ENCODE measurements at places on chromosomes 5 and 9. TPM values are rescaled to one million over a fixed set of nuclear protein-coding genes. Genes with fewer than 3 reads are reported as not detected.

The RNF208 gene
- 0.91 TPM for total RNA-seq

The PCDHGA9 gene
- total RNA-seq, result 0.19 TPM

The BNC2 gene
- not detected for total RNA-seq

The NIM1K gene
- total RNA-seq, result 0.26 TPM

The ZDHHC11B gene
- 2.3 TPM for total RNA-seq

The IFNA2 gene
- total RNA-seq, result not detected

- DNase-seq, result no peak
Observed at GRCh38 chr5:33227247-33227646, 213.5 kb upstream of the TARS1 start.

- DNase-seq, result peak; percentile 67
Observed at GRCh38 chr9:85741095-85741874, 469 bp downstream of the AGTPBP1 start.

GRCh38 chr5:67353500-67354450, 157.2 kb upstream of the CD180 start:
- no peak for DNase-seq

DNA sequence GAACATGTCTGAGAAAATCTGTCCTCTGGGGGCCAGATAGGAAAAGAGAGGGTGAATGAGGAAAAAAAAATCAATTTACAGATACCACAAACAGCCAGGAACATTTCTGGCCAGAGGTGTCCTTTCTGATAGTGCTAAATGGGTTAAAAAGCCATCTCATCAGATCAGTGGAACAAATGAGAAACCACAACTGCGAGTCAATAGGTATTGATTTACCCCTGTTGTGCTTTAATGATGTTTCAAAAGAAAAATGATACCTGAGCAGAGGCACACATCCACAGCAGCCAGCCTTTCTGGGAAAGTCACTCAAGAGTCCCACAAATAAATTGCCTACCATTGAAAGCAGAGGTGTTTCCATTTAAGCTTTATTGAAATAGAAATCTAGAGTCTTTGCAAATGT, 79.3 kb upstream of the PTGER4 start:
- DNase-seq, result no peak

DNA sequence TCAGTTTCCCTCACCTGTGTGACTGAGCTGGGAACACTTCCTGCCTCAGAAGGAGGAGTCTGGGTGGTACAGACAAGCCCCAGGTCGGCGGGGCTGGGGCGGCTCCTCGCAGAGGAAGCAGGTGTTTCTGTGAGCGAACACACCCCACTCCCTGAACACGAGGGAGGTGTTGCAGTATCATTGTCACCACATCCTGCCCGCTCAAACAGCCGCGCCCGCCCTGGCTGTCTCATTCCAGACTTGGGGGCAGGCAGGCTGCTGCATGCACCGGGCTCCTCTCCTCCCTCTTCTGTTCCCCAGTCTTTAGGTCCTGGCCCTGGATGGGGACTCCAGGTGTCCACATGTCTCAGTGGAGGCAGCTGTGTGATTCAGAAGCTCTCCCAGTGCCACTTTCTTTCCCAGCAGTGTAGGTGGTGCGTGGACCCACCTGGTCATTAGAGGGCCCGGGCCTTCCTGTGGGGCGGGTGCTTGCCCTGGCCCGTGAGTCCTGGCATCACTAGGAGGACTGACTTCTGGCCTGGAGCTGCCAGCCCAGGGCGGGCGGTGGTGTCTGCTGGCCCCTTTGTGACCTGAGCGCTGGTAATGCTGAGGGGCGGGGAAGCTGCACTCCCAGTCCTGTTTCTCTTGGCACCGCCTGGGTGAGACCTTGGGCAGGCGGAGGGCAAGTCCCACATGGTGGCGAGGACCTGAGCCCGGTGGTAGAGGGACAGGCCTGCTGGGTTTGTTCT, 18.3 kb upstream of the PHYHD1 start:
- DNase-seq, result peak; percentile 84

- no peak for DNase-seq
Observed at GRCh38 chr5:139058121-139058520, 140.0 kb downstream of the SIL1 start.

- DNase-seq, result no peak
Observed at GRCh38 chr9:115591584-115591984, 473.6 kb upstream of the TNC start.

- DNase-seq, result no peak
Observed at GRCh38 chr9:20197976-20198685, 409.3 kb upstream of the SLC24A2 start.

DNA sequence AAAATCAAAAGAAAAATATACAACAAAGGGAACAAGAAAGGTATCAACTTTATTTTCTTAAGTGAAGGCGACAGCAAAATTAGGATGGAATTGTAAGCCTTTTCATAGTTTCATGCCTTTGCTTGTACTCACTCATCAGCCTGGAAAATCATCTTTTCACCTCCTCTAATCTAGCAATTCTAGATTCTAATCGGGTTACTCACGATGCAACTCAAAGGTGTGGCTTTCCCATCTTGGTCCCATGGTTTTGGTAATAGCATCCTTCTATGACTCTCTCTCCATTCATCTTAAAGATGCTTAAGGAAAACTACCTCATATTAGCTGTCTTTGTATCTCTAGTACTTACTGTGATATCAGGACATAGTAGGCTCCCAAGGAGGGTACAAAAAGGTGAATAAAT, 30.5 kb downstream of the DNAH5 start:
- DNase-seq, result no peak

- DNase-seq, result no peak
Observed at GRCh38 chr5:177301503-177302165, 1.9 kb downstream of the RAB24 start.

GRCh38 chr5:66209350-66209749, 65.2 kb downstream of the SREK1 start:
- DNase-seq, result no peak

DNA sequence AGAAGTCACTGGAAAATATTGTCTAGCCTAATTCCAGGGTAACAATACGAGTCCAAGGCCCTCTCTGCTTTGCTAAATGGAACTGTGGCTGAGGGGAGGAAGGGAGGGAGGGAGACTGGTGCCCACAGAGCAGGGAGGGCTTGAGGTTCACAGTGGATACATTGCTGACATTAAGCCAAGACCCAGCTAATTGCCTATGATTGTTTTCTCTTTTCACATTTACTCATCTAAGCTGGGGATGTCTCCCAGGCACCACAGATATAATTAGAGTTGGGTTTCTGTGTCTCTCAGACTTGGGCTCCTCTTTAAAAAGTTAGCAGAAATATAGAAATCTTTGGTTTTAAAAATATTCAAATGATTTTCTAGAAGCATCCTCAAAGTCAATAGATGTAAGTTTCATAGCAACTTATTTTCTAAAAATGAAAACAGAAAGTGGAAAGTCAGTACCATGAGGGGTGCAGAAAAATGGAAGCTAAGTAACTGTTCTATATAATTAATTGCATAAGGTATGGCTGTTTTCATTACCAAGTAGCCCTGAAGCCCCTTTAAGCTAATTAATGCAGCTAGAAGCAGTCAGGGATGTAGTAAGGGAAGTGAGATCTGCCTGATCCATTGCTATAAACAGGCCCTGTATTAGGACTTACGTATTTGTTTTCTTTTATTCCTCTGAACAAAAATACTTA, 259.8 kb downstream of the NDUFS4 start:
- DNase-seq, result no peak

DNA sequence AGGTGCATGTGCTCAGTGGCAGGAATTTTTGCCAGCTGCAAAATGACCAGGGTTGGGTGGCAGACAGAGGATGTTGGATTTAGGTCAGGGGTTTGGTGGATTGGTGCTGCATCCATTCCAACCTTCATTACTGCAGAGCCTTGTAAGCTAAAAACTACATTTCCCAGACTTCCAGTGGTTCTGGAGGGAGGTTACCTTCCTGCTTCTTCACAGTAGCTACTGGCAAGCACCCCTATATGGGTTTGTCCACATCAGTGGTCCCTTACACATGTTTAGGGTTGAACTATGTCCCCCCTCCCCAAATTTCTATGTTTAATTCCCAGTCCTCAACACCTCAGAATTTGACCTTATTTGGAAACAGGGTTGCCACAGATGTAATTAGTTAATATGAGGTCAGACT, 20.7 kb upstream of the IL17B start:
- DNase-seq, result no peak

DNA sequence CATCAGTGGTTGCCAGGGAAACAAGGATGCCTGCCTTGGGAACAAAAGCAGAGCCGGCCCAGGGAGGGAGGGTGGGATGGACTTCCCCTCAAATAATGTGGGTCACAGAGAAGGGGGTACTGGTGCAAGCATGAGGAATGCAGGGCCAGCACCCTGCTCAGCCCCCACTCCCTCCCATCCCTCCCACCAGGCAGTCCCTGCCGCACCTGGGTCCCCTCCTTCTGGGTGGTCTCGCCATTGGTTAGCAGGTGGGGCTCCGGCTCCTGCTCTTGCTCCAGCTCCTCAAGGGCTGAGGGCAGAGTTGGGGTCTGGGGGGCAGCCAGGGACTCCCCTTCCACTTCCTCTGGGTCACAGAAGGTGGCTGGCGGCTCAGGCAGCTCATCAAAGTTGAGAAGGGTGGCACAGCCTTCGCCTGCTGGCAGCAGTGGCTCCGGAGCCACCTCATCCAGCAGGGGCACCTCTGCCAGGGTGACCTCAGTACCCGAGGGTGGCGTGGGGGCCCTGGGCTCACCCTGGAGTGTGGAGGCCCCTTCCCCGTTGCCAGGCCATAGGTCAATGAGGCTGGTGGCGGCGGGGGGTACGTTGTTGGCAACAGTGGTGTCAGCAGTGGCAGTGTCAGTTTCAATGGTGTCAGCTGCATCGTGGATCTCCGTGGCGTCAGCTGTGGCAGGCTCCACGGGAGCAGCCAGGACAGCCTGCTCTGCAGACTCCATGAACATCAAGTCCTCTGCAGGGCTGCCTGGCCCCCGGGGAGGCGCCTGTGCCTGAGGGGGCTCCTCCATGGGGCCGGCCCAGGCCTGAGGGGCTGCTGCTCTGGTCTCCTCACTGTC, 11.5 kb downstream of the PRR7 start:
- no peak for DNase-seq

DNA sequence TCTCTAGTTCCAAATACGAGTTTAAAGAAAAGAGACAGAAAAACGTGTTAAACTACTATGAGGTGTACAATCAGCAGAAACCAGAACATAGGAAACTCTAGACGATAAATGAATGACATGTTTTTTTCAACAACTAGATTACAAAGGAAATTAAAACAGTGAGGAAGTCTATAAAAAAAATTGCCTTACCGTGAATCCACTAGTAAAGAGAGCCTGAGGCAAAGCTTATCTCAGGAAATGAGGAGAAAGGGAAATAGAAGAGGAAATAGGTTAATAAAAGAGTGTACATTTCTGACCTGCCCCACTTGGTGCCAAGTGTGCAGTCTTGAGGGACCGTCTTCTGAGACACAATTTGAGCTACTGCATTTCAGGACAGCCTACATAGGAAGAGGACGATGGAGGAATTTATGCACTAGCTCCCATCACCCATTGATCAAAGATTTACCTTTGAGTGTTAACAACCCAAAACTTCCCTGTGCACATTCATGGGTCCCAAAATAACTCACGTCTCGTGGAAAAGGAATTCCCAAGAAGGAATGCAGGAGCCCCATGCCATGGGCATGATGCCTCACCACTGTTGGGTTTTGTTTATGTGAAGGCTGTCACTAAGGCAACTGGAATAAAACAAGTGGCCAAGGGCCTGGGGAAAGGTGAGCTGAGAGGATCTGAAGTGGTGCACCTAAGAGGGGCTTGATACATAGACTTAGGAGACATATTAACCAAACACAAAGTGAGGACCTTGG, 53.6 kb upstream of the SLC1A3 start:
- no peak for DNase-seq

DNA sequence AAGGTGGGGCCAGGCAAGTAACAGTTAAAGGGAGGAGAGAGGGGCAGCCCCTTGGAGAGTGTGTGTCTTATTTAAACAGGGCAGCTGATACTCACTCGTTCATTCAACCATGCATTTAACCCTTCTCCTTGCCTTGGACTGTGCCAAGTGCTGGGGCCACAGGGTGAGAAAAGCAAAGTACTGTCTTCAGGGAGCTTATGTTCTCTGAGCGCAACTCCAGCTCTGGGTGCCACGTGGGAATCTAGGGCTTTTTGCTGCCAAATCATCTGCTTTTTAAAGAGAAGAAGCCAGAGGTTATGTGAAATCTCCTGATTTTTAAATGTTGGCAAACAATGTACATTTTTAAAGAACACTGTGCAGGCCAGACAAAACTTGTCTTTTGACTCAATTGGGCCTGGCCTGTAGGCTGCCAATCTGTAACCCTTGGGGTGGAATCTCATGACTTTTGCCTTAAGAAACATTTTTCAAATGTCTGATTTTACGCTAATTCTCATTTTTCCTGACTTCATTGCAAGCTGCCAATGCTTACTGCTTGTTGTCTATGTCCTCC, 157.8 kb downstream of the NTRK2 start:
- DNase-seq, result no peak

- DNase-seq, result no peak
Observed at GRCh38 chr5:6435356-6435755, 13.3 kb upstream of the UBE2QL1 start.

GRCh38 chr5:160511280-160511929, 89.8 kb downstream of the PTTG1 start:
- no peak for DNase-seq
